ENCODE measurements at places on chromosomes 6 and 20. TPM values are rescaled to one million over a fixed set of nuclear protein-coding genes. Genes with fewer than 3 reads are reported as not detected.
A peak's percentile ranks its signal among the peaks of the same experiment; 100 is the strongest.

Gene PRSS16
- 0.62 TPM for total RNA-seq

Gene TMEM244
- total RNA-seq = not detected

Gene RIPOR3
- total RNA-seq = 0.07 TPM

Gene UBD
- total RNA-seq = not detected

GRCh38 chr6:15285682-15286294, 39.9 kb downstream of the JARID2 start:
- peak; percentile 38 for DNase-seq

GRCh38 chr20:32470025-32470861, 112.1 kb downstream of the ASXL1 start:
- DNase-seq = peak; percentile 46
